ENCODE measurements at places on chromosomes 12 and 14. TPM values are rescaled to one million over a fixed set of nuclear protein-coding genes. Genes with fewer than 3 reads are reported as not detected.

DNA sequence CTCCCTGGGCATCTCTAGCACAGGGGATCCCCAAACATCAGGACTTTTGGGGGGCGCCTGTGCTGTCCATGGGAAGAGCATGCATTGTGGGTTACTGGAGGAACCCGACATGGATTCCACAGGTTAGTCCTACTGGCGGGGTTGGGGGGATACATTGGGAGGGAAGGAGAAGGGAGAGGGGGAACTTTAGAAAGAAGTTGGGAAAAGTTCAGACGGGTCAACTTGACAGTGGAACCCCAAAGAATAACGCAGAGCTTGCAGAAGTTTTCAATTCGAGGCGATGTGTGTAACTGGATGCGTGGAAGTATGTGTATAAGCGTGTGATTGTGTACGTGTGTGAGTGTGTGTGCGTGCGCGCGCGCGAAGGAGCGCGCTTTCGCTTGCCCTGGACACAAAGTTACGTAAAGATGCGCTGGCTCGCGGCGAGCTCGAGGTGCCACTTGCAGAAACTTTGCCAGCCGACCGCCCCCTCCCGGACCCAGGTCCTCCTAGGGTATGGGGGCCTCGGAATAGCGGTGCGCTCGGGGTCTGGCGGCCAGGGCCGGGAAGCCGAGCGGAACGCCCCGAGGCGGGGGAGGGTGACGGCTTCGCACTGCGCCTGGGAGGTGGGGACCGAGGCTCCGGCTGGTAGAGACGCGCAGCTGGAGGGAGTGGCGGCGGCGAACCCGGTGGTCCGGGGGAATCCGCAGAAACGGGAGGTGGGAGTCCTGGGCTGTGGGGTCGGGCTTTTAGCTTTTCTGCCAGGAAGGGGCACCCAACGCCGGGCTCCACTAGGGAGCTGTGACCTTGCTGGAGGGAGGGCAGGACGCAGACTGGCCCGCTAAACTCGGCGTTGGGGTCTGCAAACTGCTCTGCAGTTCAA lies 669 bp downstream of the RFX4 start:
- DNase-seq: peak; percentile 32

GRCh38 chr12:2248901-2249381 lies 196.2 kb downstream of the CACNA1C start:
- no peak for DNase-seq

- DNase-seq: no peak
Measured at GRCh38 chr12:67811437-67812361, 163.2 kb downstream of the DYRK2 start.

GRCh38 chr14:33505963-33506329 lies 444.9 kb downstream of the EGLN3 start:
- DNase-seq: no peak

DNA sequence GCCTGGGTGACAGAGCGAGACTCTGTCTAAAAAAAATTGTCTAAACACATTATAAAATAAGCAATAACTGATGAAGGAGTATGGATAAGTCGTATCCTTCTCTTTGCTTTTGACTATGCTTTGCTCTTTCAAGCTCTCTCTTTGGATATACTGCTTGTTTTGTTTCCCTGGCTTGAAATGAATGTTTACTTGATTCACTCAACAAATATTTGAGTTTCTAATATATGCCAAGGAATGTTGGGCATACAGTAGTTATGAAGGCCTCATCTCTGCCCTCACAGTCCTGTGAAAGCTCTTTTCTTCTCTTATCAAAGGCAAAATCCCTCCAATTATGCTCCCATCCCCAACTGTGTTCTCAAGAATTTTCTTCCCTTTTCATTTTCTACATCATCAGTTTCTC lies 123.5 kb downstream of the PTPRR start:
- no peak for DNase-seq

The GALNT8 gene
- total RNA-seq: under 0.01 TPM

The ITGA5 gene
- 846 TPM for total RNA-seq

DNA sequence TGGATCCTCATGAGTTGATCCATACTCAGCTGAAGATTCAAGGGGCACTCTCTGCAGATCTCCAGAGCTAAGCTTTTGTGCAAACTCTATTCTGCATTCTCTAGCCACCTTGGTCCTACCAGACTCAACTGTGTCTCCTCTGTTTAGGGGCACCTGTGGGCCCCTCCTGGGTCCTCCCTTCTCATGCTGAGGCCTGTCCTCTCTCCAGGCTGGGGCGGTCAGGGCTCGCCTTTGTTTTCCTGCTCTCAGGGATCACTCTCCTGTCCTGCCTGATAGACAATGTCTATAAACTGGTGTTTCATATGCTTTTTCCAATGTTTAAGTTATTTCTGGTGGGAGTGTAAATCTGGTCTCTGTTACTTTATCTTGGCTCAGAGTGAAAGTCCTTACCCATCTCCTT lies 11.6 kb upstream of the KIF26A start:
- DNase-seq: no peak

- no peak for DNase-seq
Measured at GRCh38 chr14:81324011-81324410, 76.1 kb downstream of the STON2 start.

The TC2N gene
- 16.8 TPM for total RNA-seq

DNA sequence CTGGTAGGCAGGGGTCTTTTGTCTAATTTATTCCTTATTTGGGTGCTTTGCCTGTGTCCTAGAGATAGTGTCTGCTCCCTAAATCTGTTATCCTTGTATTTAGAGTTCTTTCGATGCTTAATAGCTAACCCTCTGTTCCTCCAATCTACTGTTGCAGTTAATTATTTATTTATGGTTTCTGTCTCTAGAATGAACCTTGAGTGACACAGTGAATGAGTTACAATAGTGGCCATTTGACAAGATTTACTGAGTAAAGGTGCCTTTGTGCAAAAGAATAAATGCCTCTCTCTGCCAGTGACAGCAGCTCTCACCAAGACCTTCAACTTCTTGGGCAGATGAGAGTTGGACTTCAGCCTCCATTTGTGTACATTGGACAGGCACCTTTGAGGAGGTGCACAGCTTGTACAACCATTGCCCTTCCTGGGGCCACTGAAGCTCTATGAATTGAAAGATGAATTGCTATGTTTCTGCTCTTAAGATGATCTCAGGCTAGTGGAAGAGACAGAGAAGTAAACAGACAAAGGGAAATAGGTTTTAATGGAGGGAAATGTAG lies 165.9 kb downstream of the DERA start:
- DNase-seq: no peak

DNA sequence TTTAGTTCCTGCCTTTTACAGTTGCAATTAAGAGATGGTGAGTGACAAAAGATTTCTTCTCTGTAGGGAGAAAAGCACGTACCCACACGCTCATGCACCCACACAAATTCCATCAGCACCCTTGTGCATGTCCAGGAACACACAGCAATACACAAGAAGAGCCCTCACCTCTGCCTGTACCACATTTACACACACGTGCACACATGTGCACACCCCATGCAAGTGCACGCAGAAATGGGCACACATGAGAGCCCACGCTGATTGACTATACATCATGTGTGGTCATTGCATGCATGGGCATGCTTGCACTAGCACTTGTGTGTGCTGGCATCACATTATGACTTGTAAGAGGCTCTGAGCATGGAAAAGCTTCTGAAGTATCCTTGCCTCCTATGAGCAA lies 70.5 kb downstream of the SERPINA3 start:
- no peak for DNase-seq

GRCh38 chr14:60206249-60206670 lies 41.1 kb upstream of the DHRS7 start:
- no peak for DNase-seq

GRCh38 chr14:61229981-61230380 lies 51.2 kb downstream of the TMEM30B start:
- DNase-seq: no peak

- DNase-seq: peak; percentile 86
Measured at GRCh38 chr12:89163918-89164317, 188.4 kb downstream of the DUSP6 start.

The GARIN6 gene
- not detected for total RNA-seq

The LRRK2 gene
- total RNA-seq: 0.65 TPM

- peak; percentile 69 for DNase-seq
Measured at GRCh38 chr12:95815632-95816212, 25.2 kb upstream of the NTN4 start.

DNA sequence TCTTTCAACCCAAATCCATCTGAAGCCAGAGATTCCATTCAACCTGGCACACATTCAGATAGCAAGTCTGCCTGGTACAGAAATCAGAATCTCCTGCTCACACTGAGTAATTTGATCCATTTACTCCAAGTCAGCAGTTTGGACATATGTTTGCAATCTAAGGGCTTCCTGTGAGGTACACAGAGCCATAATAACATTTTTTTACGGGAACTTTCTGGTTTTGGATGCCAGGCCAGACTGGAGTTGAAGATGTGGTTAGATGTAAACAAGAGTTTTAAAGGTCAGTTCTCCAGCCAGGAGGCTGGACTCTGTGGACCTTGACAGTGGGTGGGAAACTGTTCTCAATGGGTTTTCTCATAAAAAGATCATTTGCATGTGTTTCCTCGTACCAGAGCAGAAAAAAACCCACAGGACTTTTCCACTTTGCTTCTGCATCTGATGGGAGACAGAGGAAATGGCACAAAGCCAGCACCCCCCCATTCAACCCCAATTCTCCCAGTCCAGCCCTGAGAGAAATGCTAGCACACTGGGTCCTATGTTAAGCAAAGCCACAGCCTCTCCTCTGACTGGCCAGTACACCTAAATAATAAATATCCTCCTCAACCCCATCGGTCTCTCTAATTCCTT lies 17.7 kb upstream of the TSPAN11 start:
- peak; percentile 4 for DNase-seq

The KLHL33 gene
- total RNA-seq: 0.17 TPM

- DNase-seq: no peak
Measured at GRCh38 chr14:22752422-22752821, 14.1 kb upstream of the OXA1L start.

- no peak for DNase-seq
Measured at GRCh38 chr12:76504606-76505005, 55.0 kb downstream of the OSBPL8 start.

GRCh38 chr14:24806061-24806678 lies 172.2 kb upstream of the GZMB start:
- DNase-seq: peak; percentile 49

The TMEM179 gene
- not detected for total RNA-seq

The ARHGEF25 gene
- total RNA-seq: 0.68 TPM

DNA sequence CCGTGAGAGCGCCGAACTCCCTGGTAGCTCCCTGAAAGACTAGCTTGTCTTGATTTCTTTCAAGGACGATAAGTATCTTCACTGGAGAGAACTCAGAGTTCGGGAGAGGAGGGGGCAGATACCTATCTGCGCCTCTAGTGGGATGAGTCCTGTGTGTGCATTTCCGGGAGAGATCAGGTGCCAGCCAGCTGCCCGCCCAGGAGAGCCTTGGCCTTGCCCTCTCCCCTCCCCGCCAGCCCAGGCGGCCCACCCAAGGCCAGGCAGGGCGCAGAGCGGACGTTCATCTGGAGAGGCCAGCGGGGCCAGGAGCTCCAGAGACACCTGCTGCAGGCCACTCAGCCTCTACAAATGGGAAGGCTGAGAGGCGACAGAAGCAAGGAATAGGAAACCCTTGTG lies 1.0 kb downstream of the CD9 start:
- peak; percentile 56 for DNase-seq

DNA sequence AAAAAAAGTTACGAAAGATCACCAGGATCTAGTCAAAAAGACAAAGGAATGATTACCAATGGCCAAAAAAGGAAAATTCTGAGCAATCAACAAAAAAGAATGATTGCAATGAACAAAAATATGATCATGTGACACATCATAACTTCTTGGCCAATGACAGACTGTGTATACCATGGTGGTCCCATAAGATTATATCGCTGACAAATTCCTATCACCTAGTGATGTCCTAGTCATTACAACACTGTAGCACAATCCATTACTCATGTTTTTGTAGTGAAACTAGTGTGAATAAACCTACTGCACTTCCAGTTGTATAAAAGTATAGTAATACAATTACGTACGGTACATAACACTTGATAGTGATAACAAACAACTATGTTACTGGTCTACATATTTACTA lies 12.3 kb downstream of the SEL1L start:
- DNase-seq: no peak

DNA sequence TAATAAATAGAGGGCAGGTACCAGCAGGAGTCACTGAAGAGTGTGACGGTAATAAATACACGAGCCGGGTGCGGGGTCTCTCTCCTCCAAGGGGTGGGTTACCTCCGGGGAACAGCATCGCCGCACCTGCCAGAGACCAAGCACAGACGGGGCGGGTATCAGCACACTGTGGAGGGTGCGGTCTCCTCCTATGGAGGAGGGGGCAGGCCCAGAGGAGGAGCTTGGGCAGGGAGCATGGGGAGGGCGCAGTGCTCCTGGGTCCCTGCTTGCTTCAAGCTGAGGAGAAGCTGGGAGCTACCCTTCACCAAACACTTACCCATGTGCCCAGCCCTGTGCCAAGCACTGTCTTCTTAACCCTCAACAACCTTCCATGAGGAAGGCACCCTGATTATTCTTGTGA lies 12.8 kb downstream of the PGF start:
- no peak for DNase-seq

DNA sequence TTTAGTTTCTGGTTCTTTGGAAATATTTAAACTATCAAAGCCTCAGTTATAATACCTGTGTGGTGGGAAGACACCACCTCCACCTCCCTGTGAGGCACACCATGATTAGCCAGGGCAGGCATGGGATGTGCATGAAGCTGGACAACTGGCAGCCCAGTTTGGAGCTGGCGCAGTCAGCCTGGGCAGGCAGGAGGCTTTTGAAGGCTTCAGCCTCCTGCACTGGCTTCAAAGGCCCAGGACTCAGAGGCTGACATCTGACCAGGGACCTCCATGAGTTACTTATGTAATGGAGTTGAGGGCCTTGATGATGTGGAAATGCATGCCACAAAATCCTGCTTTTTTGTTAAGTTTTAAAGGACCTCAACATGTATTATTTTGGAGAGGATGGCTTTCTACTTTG lies 30.3 kb downstream of the C14orf132 start:
- DNase-seq: no peak

DNA sequence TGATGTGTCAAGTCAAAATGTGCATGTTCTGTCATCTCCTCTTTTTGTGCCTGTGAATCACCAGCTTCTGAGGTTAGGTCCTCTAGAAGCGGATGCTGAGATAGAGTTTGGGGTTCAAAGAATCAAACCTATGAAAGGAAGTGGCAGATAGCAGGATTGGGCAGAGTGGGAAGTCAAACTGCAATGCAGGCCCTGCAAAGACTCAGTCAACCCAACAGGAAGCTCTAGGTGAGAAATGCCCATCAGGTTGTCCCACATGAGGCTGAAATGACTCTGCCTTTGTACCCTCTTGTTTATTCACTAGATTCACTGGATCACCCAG lies 4.5 kb upstream of the MIA2 start:
- DNase-seq: no peak

Data from dermis blood vessel endothelial cell (primary cell).